ENCODE measurements at places on chromosomes 3 and 15.

- DNase-seq, result no peak
Observed at GRCh38 chr3:187689984-187690383, 12.4 kb downstream of the RTP2 start.

GRCh38 chr15:76140074-76140464, 80.3 kb downstream of the TMEM266 start:
- no peak for DNase-seq

GRCh38 chr3:169940470-169941181, 26.0 kb upstream of the SEC62 start:
- DNase-seq, result peak; percentile 75

DNA sequence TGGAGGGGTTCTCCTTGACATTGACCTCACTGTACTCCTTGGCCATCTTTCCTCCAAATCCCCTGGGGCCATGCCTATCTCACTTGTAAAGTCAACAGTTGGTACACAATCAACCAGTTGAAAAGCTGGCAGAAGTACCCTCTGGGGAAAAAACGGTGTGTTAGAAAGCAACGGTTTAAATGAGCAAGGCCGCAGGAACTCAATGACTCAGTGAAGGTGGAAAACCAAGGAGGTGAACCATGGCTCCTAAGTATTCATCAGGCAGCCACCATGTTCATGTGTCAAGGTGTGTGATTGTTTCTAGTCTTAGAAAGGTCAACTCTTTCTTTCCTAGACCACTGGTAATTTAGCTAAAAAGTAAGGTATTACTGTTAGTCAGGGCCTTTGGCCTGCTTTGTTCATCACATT, 130.9 kb upstream of the SATB1 start:
- no peak for DNase-seq

DNA sequence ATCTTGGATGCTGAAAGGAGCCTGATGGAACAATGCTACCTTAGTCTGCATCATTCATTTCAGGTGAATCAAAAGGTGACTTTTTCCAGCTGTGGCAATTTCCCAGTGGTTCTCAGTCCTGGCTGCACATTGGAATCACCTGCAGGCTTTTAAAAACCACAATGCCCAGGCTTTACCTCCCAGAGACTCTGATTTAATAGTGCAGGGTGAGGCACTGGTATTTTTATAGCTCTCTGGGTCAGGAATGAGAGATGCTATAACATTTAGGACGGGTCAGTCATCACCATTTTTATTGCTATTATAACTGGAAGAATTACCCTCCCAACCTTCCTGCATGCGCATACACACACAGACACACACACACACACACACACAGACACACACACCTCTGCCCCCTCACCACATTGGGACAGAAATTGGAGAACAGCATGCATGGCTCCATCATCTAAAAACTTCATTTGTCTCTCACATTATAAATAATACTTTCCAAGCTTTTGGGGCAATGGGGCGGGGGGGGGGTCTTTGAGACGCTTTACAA, 41.1 kb downstream of the LARP6 start:
- no peak for DNase-seq

DNA sequence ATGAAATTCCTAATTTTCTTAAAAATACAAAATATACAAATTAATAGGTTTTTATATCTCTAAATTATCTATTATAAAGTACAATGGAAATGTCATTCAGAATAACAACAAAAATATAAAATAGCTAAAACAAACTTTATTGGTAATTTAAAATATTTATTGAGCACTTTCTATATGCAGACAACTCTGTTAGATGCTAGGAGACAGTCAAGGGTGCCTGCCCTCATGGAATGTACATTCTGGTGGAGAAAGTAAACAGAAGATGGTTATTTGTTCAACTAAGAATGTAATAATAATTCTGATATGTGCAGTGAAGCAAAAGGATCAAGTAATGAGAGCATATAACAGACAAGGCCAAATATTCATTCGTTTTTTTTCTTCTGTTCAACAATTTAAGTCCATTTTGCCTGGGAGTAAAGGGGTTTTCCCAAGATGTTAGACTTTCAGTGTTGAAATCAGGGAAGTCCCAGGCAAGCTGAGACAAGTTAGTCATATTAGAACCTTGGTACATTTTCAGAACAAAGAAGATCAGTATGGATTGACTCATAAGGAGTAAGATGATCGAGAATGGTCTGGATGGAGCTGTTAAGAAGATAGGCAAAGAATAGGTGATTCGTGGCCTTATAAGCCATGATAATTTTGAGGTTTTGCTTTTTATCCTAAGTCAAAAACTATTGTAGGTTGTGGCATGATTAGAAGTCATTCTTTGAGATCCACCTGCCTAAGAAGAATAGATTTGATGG, 150.2 kb upstream of the MLF1 start:
- no peak for DNase-seq

DNA sequence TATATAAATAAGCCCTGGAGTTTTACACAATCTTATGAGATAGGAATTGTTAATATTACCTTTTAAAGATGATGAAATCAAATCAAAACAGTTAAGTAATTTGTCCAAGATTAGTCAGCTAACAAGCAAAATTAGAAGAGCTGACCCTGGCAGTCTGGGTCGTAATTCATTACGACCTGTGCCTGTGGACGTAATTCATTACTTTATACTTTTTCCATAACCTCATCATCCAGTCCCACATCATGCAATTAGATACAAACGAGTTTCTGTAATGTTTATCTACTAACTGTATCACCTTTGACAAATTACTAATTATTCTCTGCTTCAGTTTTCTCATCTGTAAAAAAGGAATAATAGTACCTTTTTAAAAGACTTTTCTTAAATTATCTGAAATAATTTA, 665.9 kb downstream of the ZBBX start:
- DNase-seq, result no peak

GRCh38 chr3:150759319-150759718, 3.6 kb downstream of the SIAH2 start:
- DNase-seq, result no peak

- peak; percentile 76 for DNase-seq
Observed at GRCh38 chr3:46998121-46998851, 18.8 kb downstream of the NBEAL2 start.

- peak; percentile 47 for DNase-seq
Observed at GRCh38 chr3:161273589-161274218, 52.6 kb downstream of the NMD3 start.

- no peak for DNase-seq
Observed at GRCh38 chr3:160314995-160315394, 84.0 kb downstream of the IFT80 start.

DNA sequence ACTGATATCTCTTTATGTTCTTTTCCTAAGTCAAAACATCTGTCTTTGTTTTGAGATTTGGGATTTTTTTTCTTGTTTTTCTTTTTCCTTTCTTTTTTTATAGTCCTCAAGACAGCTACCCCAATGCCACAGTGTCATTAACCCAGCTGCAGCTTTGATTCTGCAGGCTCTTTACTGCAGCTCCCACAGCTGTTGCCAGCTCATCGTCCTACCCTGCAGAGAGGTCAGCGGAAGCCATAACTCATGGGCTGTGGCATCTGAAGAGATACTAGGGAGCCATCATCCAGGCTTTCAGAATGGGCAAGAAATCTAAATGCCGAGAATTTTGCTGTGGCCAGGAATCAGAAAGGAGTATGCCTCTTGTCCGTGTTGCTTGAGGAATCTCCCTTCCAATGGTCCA, 44.3 kb upstream of the SLC24A5 start:
- no peak for DNase-seq

- DNase-seq, result no peak
Observed at GRCh38 chr3:71217640-71218222, 365.8 kb downstream of the FOXP1 start.

DNA sequence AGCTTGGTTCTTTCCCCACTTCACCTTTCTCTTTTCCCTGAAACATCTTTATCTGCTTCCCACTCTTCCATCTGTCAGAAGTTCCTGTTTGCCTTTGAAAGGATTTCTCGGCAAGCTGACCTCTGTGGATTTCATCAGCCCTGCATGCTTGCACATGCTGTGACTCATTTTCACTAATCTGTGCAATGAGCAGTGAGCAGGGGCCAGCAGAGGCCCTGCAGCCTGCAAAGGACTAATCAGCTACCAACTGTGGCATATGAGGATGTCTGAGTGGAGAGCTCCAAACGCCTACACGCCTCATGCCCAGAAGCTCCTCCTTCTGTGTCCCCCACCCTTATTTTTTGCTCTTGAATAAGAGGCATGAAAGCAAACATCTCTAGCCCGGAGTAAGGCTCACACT, 333.0 kb upstream of the SEMA6D start:
- no peak for DNase-seq

DNA sequence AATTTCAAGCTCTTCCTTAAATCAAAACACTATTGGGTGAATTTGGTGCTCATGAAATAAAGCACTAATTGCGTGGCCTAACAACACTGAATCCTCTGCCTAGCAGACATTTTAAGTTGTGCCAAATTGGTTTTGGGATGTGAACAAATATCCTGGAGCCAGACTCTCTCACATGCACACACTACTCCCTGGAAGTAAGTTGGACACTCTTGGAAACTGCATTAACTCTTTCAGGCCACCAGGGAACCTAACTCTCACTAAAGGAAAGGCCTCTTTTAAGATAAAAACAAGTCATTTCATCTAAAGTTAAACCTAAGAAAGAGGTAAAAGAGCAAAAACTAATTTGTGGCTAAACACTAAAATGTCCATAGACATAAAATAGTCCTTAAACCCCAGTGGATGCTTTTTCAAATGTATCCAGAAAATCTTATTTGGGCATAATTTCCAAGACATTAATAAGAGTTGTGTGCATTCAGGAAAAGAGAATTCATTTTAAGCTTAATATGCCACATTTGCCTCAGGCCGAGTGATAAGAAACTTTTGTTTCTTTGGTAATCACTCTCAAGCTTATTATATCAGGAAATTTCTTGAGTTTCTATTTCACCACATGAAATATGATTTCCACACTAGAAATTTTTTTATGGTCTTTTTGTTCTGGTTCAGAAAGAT, 61.8 kb downstream of the ZBTB20 start:
- no peak for DNase-seq

DNA sequence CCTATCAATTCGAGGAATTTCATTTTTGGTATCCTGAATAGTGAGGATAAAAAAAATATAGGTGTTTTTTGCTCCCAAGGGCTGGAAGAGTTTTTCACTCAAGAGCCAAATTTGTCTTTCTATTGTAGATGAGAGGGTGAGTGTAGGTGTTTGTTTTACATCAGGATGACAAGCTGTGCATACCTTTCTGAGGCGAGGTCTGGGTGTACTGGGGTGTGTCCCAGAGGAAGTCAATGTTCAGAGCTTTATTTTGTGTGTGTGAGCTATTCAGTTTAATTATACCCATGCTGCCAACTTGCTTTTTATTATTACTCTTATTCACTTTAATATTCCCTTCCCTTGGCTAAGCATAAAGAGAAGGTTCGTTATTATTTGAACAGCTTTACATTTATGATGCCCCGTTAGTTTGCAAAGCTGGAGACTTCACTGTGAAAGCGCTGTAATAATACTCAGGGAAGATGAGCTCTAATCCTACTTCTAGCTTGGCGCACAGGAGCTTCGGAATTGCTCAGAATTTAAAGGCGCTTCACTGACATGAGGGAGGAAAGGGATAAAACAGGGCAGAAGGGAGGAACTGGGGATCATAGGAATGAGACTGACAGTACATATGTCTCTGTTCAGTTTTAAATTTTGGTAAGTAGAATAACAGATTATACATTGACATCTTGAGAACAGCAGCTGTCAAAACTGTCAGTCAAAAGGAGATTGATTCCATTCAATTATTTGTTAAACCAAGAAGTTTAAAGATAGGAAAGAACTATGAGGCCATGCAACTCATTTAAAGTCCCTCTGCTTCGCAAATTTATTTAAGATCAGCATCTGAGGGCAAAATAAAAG, 117.7 kb upstream of the TP63 start:
- DNase-seq, result no peak

DNA sequence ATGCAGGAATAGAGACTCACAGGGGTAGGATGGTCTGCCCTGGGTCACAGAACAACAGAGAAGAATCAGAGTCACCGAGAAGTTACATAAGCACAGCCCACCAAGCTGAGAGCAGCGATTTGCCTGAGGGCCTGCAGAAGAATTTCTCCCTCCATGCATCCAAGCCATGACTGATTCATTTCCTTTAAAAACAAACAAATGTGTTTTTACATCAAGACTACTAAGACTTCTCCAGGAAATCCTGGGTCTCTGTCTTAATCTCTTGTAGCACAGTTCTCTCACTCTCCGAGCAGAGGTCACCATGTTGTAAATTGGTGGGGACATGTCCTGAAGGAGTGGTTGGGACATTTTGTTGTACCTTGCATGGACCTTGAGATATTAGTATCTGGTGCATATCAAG, 159.8 kb downstream of the THSD4 start:
- DNase-seq, result no peak

- DNase-seq, result no peak
Observed at GRCh38 chr3:11282250-11283138, 10.3 kb downstream of the ATG7 start.

DNA sequence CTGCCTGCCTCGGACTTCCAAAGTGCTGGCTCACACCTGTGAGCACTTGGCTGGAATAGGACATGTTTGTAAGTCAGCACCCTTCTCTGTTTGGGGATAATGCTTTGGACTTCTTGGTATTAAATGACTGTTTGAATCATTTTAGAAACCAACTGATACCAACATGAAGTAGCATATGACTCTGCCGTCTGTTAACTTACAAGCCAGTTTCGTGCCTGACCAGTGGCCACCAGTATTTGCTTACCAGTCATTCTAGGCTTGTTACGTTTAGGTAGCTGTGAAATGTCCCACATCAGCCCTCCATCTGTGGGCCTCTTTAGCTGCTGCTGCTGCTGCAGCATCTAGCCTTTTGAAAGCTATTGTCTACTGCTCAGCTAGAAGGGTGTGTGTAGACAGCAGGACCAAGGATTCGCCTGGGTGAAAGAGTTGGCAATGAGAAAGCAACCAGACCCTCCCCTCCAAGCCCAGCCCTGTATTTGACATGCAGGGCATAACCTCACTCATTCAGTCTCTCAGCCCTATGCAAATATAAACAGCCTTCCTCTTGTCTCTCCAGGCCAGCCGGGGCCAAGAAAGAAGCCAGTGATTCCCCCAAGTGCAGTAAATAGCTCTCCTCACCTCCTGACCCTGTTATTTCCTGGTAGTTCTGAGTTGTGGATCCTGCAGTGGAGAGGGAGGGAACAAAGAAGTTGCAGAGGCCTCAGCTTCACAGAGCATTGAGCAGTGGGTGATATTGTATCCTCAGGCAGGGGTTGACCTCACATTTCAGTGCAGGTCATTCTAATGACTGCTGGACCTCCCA, 51.0 kb downstream of the NKIRAS1 start:
- no peak for DNase-seq

- no peak for DNase-seq
Observed at GRCh38 chr15:54033869-54034458, 55.7 kb downstream of the UNC13C start.

- DNase-seq, result no peak
Observed at GRCh38 chr15:26864664-26865191, 2.1 kb upstream of the GABRA5 start.

DNA sequence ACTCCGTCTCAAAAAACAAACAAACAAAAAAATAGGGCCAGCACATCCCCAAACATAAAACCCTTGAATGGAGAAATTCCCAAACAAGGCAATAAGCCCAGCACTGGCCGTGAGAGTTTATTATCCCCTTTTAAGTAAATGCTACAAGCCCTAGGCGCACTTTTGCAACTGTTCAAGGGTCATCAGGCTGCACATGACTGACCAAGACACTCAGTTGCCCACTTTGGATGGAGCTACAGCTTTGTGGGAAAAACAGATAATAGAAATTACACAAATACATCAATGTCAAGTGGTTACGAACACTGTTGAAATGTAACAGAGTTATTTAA, 33.7 kb upstream of the ZNF445 start:
- no peak for DNase-seq

Data from hematopoietic multipotent progenitor cell treated with erythropoietin and hydrocortisone succinate and interleukin-3 and kit ligand, for 17 days (in vitro differentiated cells).